Right renal pelvis (tissue), 4 donors: ENCODE measurements at places on chromosomes 6 and 20.

- DNase-seq: no peak
Observed at GRCh38 chr6:23964865-23965264, 161.2 kb upstream of the NRSN1 start.

GRCh38 chr20:36490191-36490590 is 51.1 kb upstream of the MYL9 start:
- no peak for DNase-seq

DNA sequence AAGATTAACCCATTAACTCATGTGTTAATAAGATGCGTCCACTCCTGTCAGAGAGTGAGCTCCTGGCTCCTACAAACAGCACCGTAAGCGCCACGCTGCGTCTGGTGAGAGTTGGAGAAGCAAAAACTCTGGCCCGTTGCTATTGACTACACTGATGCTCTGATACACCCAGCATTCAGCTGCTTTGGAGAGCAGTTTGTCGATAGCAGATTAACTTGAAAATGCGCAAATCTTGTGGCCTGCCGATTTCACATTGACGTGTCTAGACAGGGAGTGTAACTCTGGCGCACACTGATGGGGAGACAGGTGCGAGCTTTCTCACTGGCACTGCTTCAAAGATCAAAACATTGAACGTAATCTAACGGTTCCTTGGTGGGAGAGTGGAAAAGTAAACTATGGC is 151.7 kb upstream of the RPS6KA2 start:
- DNase-seq: no peak

- no peak for DNase-seq
Observed at GRCh38 chr6:164114651-164115050, 700.1 kb downstream of the QKI start.

DNA sequence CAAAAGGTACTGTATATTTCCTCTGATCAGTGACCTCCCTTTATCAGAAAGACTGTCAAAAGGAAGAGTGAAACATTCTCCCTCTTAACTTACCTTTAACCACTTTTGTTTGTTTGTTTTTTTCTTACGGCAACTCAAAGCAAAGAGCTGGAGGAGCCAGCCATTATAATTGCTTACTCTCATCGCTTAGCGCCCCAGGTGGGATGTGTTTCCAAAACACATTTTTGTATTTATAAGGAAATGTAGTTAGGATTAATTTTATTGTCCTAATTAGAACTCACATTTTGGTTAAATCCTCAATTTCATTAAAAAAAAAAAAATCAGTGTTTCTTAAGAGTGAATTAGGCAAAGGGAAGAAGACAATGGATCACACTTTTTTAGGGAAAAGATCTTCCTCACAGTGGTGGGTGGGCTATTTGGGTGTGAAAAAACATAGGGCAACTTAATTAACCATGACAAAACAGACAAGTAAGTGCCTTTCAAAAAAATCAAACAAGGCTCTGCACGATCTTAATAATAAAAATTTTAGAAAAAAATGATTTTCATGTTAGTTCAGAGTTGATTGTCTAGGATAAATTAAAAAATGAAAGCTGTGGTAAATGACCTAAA is 1.2 kb upstream of the PHACTR2 start:
- no peak for DNase-seq

- DNase-seq: no peak
Observed at GRCh38 chr20:61288331-61288784, 36.3 kb downstream of the CDH4 start.

DNA sequence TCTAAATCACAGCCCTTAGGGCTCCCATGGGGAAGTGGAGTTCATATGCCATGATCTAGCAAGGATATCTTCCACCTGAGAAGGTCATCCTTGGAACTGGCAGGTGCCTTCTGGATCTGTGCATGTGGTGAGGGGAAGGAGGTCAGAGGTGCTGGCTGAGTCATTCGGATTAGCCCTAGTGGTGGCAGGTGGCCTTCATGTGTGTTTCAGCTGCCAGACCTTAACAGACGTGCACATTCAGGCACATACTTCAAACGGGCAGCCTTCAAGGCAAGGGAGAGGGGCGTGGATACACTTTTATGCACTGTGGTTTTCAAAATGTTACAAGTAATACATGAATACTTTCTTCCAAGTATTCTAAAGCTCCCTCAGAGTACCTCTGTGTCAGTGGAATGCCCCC is 51.2 kb downstream of the BMP6 start:
- DNase-seq: no peak

- DNase-seq: no peak
Observed at GRCh38 chr6:155493026-155493693, 37.5 kb upstream of the NOX3 start.

DNA sequence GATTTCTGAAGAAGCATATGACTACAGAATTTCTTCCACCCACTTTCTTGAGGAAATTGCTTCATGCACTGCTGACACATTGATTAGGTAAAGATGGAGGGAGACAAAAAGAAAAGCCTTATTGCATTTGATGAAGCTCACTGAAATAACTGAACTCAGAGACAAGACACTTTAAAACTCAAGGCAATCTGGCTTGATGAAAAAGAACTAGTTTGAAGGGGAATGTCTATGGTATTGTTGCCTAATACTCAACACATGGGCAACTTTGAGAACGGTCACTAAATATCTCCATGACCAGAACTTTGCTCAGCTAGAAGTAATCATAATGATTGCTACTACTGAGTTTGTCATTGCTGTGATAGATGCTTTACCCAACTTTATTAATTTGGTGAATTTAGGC is 38.1 kb downstream of the HTR1B start:
- no peak for DNase-seq

- no peak for DNase-seq
Observed at GRCh38 chr20:24364482-24364881, 104.9 kb upstream of the SYNDIG1 start.

GRCh38 chr6:11854408-11855165 is 76.0 kb upstream of the ADTRP start:
- no peak for DNase-seq

- DNase-seq: no peak
Observed at GRCh38 chr20:32847964-32848363, 10.8 kb upstream of the EFCAB8 start.

DNA sequence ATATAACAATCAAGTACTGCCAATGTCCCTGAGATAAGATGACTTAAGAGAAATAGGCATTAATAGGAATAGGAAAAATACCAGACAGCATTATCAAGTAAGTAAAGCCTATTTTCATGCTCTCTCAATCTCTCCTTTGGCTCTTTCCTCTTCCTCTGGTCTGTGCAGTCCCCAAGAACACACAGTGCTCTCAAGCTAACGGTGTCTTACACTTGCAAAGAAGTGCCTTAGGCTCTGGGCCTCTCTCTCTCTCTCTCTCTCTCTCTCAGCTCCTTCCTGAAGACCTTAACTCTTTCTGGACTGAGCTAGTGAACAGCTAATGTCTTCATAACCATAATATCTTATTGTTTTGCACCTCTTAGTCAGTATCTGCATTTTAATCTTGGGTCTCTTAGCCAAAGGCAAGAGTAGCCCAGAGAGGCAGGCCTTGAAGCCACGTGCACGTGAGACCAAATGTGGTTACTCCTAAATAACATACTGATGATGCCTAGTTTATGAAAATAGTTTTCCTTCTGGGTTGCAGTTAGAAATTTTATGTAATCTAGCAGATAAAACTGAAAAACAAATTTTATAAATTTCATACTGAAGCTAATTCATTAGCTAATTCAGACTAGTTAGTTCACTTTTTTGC is 70.8 kb downstream of the TPD52L1 start:
- DNase-seq: no peak

GRCh38 chr6:106746652-106747051 is 117.3 kb downstream of the QRSL1 start:
- DNase-seq: no peak

DNA sequence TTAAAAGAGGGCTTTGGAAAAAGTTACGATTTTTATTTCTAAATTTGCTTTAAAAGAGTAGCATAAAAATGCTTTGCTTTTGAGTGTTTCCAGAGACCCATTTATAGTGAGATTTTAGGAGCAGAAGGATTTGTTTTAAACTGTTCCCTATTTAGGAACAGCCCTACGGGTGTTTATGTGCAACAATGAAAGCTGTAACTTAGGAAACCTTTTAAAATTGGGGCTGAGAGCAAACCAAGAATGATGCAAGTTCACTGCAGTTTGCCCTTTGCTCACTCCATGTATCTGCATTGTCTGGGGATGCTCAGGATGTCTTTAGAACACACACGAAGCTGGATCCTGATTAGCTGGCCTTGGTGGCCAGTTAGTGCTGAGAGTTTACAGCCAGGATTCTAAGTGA is 40.9 kb downstream of the GHRH start:
- DNase-seq: no peak

- DNase-seq: no peak
Observed at GRCh38 chr6:119215885-119216590, 133.5 kb downstream of the MAN1A1 start.

GRCh38 chr6:112181130-112181529 is 73.2 kb downstream of the LAMA4 start:
- no peak for DNase-seq

DNA sequence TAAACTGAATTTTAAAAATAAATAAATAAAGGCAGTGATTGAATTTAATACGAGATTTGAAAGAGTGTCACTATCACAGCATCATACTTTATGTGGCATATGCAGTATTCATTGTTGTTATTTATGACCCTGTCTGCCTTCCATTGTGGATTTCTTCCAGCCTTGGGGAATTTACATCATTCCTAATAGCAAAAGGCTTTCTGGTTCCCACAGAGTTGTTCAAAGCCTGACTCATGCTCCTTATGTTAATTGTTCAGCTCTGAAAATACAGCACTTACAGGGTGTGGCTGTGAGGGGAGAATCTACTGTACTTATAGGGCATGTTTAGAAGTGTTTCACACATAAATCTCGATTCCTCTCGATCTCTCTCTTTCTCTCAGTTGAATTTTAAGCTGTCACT is 54.4 kb downstream of the JAG1 start:
- no peak for DNase-seq

DNA sequence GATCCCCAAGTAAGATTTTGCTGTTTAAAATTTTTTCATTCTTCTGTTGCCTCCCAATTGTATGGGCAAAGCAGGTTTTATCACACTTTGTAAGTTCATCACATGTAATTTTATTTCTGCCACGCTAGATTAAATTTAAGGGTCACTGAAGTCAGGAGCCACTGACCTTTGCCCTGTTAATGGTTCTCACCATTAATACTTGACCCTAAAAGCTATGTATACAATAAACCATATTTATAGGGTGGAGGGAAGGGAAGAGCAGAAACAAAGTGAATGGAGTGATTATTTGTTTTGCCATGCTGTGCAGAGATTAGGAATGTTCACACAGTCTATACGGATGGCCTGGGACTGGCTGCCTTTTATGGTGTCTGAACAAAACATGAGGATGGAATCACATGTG is 186.7 kb downstream of the BMP2 start:
- DNase-seq: no peak

- DNase-seq: no peak
Observed at GRCh38 chr6:130922922-130923321, 95.7 kb downstream of the SMLR1 start.

GRCh38 chr6:132907231-132907630 is 92.9 kb downstream of the RPS12 start:
- no peak for DNase-seq

GRCh38 chr20:20019123-20019522 is 2.0 kb downstream of the NAA20 start:
- no peak for DNase-seq

- DNase-seq: no peak
Observed at GRCh38 chr20:36937402-36937770, 14.1 kb downstream of the SAMHD1 start.

DNA sequence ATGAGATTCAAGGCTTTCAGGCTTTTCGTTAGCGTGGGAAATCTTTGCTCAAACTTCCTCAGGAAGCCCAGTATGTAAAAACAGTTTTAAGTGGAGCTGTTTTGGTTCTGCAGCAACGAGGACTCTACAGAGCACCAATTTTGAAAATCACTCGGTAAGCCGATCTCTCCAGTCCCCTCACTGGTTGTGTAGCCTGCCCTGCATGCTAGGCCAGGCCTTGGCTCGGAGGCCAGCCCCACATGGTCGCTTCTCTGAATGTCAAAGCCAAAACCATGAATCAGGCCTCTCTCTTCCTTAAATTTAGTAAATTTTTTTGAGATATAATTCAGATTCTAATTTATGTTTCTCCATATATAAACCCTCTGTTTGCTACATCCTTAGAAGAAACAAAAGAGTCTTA is 108.0 kb downstream of the CHD6 start:
- no peak for DNase-seq

- no peak for DNase-seq
Observed at GRCh38 chr6:40568062-40568708, 19.0 kb downstream of the LRFN2 start.

DNA sequence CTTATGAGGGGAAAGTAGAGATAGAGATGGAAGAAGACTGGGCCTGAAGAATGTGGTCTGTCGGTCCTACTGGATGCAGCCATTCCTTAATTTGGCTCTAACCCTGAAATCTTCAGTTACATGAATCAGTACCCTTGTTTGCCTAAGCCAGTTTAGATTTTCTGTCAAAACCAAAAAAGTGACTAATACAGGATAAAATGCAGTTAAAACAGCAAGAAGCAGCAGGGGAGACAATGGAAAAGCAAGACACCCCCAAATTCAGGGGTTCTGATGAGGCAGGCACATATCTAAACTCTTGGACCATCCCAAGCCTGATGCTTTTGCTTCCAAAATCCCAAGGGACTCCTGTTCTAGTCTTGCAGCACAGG is 17.4 kb upstream of the UBE2V1 start:
- no peak for DNase-seq

- DNase-seq: no peak
Observed at GRCh38 chr6:170596426-170596825, 12.0 kb upstream of the PDCD2 start.
